Stimulated activated CD8-positive, alpha-beta memory T cell treated with anti-CD3 and anti-CD28 coated beads, Interleukin-7, amount 100 ng/mL, for 24 hours (primary cell): ENCODE measurements at places on chromosomes 4 and X.

DNA sequence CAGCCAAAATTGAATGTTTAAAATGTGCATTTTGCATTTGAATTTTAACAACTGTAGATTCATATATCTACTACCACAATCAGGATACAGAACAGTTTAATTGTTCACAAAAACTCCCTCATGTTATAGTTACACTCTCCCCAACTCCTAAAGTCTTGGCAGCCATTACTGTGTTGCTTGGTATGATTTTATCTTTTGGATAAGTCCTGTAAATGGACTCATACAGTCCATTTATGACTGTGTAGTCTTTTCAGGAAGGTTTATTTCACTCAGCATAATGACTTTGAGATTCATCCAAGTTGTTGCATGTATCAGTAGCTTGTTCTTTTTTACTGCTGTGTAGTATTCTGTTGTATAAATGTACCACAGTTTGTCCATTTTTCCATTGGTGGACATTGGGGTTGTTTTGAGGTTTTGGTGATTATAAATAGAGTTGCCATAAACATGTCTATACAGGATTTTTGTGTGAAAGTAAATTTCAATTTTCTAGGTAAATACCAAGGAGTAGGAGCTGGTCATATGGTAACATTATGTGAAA lies 9.9 kb downstream of the FAM193A start:
- no peak for DNase-seq

DNA sequence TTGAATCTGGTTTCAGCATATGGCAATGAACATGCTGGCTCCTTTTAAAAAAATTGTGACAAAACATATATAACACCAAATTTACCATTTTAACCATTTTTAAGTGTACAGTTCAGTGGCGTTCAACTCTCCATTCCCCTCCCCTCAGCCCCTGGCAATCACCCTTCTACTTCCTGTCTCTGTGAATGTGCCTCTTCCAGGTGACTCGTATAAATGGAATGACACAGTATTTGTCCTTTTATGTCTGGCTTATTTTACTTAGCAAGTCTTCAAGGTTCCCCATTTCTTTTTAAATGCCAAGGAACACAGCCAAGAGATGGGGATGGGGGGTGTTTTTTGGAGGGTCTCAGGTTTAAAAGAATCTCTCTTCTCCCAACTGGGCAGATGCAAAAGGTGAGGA lies 35.4 kb upstream of the BCLAF3 start:
- no peak for DNase-seq

- DNase-seq: no peak
Measured at GRCh38 chrX:120726294-120726693, 96.4 kb upstream of the C1GALT1C1 start.

- DNase-seq: no peak
Measured at GRCh38 chrX:69280933-69281332, 115.7 kb upstream of the PJA1 start.

DNA sequence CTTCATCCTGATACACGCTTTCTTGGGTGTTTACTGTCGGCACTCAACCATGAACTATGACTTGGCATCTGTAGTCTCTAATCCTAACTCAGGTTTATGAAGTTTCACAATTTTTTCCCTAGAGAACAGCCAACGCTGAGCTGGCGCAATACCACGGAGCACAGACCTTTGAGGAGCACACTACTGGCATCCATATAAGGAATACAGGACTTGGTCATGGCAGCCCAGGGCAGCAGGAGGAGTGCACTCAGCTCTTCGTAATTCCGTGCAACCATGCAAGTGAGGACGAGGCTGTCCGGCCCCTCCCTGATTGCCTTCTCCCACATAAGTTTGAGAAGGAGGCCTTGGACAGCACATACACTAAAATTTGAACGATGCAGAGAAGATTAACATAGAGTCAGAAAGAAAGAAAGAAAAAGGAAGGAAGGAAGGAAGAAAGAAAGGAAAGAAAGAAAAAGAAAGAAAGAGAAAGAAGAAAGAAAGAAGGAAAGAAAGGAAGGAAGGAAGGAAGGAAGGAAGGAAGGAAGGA lies 41.0 kb upstream of the PDLIM5 start:
- DNase-seq: no peak

DNA sequence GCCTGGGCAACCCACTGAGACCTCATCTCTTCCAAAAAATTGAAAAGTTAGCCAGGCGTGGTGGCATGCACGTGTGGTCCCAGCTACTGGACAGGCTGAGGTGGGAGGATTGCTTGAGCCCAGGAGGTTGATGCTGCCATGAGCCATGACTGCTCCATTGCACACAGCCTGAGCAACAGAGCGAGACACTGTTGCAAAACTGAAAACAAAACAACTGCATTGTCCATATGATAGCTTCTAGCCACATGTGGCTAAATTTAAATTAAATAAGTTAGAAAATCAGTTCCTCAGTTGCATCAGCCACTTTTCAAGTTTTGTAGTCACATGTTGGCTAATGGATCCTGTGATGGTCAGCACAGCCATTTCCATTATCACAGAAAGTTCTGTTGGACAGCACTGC lies 67.9 kb downstream of the GAB1 start:
- no peak for DNase-seq

DNA sequence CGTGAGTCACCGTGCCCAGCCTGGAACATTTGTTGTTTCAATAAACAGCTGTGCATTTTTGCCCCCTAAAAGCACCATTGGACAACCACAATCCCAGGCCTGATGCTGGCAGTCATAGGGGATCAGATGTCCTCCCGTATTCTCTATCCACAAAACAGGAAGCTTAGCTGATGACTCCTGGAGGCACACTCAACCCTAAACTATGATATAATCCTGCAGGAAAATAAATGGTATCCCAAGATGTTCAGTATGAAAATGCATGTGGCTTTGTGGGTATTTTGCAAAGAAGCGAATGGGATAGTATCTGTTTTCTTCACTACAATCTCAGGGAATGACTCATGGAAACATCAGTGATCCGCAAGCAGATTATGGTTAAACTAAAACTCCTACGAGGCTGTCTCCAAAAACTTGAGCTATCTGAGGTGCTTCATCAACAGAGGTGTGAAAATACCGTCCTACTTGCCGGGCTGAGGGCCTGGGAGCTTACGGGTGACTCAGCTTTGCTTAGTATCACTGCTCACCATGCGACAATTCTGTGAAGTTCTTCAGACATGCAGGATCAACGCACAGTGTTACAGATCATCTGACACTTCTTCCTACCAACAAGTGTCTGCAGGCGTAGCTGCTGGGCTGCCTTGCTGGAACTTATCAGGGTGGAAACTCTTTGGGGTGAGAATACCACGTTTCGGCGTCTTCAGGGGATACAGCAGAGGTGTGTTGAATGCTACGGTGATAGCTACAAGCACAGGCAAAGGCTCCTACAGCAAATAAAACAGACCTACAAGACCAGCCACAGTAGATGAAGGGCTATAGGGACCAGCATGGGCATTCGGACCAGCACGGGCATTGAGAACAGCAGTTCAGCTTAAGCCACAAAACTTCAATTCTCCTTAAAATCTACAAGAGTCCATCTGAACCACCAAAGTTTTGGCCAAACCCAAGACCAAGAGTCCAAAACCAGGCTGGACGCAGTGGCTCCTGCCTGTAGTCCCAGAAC lies 148.5 kb downstream of the DHRSX start:
- DNase-seq: no peak

- DNase-seq: no peak
Measured at GRCh38 chrX:15158736-15159406, 111.0 kb downstream of the ASB9 start.

DNA sequence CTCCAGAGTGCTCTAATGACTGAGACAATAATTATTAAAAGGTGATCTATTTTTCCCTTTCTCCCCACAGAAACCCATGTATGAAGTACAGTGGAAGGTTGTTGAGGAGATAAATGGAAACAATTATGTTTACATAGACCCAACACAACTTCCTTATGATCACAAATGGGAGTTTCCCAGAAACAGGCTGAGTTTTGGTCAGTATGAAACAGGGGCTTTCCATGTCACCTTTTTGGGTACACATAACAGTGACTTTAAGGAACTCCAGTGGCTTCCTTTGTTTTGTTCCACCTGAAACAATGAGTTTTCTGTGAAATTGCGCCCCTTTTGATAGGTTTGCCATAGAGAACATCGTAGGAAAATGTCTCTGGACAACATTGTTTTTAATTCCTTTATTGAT lies 69.6 kb downstream of the KIT start:
- DNase-seq: no peak

DNA sequence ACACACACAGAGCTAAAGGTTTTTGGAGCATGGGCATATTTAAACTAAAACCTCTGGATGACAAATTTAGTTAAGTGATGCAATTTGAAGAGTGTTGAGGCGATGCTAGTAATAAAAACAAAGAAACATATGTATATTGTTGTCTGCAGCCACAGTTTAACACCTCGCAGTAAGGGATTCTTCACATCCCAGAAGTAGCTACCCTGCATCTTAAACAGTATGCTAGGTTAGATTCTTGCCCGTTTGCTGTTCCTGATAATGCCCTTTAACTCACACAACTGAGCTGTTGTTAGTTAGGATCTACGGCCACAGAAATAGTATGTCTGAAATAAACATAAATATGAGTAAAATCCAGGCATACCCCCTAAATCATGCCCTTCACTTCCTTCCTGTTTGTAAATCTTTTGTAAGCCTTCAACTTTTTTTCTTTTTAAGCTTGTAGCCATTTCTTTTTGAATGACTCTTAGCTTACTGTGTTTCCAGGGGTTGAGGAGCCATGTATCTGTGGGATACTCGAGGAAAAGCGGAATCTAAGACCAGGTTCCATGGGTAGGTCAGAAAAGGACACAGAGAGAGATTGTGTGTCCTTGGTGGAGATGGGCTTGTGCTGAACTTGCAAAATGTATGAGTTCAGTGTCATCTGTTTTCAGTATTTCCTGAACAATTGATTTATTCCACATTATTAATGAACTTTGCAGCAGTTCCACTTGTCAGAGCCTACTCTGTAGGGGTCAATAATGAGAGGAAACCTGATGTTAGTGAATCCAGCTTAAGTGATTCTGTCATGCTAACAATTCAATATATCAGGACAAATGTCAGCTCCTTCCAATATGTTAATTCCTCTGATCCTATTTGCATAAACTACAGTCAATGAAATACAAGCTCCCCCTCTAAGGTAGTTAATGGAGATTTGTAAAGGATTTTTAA lies 349.6 kb downstream of the GPAT3 start:
- no peak for DNase-seq

GRCh38 chr4:165877286-165877685 lies 4.2 kb downstream of the TLL1 start:
- no peak for DNase-seq

DNA sequence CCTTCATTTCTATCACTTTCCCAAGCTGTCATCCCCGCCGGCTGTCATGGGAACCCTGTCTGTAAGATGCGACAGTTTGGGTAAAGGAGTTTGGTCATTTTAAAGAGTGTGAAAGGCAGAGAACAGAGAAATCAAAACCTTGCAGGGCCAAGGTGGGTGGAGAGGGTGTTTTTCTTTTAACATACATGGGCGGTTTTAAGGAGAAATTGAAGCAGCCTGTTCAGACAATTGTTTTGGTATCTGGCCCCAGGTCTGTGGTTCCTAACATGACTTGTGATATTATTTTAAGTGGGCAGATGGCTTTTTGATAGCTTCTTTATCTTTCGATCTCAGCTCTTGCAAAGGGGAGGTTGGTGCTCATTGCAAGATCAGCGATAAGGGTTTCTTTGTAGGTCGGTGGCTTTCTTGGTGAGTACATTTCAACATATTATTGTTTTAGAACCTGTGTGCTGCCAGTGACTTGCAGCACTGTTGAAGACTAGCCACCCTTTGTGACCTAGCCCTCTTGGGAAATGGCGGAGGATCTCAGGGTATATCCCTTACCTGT lies 3.7 kb downstream of the PPP1R3F start:
- DNase-seq: no peak

DNA sequence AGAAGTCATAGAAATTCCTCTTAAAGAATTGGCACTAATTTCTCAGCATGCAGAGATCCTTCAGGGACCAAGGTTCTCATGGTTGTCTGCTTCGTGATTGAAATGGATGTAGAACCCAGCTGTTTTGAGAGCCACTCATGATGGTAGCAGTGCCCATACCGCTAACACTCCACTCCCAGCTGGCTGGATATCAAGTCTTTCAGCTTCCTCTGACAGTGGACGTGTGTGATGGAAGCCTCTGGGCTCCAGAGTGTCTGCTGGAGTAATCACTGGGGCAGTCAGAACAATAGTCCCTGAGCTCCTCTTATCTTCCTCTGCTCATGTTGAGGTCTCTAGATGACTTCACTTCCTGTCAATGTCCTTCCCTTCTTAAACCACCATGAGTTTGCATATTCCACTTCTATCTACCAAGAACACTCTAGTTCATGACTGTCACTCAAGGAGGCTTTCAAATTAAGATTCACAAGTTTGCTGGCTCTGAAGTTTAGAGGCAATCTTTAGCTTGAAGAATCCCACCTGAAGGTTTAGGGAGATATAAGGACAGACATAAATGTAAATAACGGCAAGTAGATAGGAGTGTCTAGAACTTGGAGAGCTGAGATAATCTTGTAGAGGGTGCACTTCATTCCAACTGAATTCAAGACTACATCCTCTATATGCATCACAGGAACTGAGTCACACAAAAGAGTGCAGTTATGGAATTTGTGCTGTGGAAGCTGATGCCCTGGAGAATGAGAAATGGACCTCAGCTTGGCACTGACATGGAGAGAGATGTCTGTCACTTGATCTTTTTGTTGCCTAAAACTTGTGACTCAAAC lies 64.5 kb upstream of the WDR1 start:
- no peak for DNase-seq

DNA sequence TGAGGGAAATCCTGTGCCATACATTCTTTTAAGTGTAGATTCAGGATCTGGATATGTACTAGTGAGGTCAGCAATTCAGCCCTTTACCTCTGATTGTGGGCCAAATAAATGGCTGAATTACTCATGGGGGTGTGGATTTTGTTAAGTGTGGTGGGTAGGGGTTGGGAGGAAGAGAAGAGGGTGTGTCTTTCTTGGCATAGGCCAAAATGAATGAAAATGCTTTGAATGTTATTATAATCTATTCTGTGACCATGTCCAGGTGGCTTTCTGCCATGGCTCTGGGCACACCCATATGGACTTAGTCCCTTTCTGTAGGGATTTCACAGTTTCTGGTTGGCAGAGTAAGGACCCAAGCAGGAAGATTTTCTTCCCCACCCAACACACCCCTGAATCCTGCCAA lies 244.3 kb downstream of the CBR4 start:
- no peak for DNase-seq

DNA sequence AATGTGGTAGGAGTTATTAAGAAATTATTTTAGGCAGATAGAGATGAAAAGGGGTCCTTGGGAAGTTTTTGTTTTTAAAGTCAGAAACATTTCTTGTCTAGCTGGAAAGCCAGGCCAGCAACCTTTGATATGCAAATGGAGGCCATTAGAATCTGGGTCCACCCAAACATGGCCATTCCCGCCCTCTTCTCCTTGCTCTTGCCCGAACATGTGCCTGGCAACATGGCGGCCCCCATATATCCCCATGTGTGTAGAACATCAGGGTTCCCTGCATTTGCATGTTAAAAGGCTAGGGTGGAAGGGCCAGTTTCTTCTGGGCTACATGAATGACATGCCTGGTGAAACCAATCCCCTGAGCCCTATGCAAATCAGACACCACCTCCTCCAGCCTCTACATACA lies 80.7 kb upstream of the PLAC8 start:
- no peak for DNase-seq
